ENCODE measurements at places on chromosomes 13 and 19.

- DNase-seq, result no peak
Observed at GRCh38 chr19:3620817-3621547, 5.6 kb downstream of the CACTIN start.

GRCh38 chr13:30172593-30173302 lies 134.6 kb downstream of the KATNAL1 start:
- DNase-seq, result no peak

- no peak for DNase-seq
Observed at GRCh38 chr13:41645331-41645730, 188.0 kb downstream of the RGCC start.

DNA sequence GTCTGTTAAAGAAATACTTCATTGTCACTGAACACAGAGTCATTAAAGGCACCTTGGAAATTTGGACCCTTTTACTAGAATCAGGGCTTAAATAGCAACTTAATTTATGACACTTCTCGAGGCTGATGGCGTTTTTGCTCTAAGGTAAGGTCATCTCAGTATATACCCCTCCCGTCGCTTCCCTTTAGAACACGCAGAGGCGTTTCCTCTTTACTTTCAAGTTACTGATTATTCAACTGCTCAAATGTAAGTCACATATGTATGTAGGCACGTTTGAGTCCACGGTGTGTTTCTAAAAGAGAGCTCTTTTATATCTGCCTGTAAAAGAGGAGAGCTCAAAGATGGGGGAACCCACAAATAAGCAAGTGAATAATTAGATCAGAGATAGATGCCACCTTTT lies 181.5 kb downstream of the TSHZ3 start:
- DNase-seq, result no peak

DNA sequence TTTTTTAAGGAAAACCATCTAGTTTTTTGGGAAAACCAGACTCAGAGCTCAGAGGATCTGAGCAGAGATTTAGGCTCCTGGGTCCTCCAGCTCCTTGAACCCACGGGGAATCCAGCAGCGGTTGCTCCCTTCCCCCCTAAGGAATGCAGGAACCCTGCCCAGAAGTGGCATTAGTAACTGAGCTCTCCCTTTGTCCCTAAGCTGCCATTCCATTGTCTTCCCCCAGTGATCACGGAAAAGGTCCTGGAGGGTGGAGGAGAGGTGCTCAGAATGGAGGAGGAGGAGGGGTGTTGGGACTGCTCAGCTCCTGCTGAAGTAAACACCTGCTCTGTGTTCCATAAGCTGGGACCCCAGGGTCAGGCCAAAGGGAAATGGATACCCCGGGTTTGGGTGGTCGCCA lies 16.8 kb upstream of the OR1M1 start:
- no peak for DNase-seq

- no peak for DNase-seq
Observed at GRCh38 chr13:113663934-113664333, 3.1 kb upstream of the GRK1 start.

GRCh38 chr13:83691966-83692365 lies 190.3 kb downstream of the SLITRK1 start:
- no peak for DNase-seq

All from brain pericyte (primary cell).